ENCODE measurements at places on chromosomes 2 and 18. TPM values are rescaled to one million over a fixed set of nuclear protein-coding genes. Genes with fewer than 3 reads are reported as not detected.

Gene SERPINB7
- 0.68 TPM for polyA plus RNA-seq

Gene FKBP7
- polyA plus RNA-seq: 50.7 TPM

Gene ASXL3
- 5.8 TPM for polyA plus RNA-seq

Gene UGT1A1
- 0.20 TPM for polyA plus RNA-seq

Gene RESP18
- not detected for polyA plus RNA-seq

Gene CUL3
- polyA plus RNA-seq: 113 TPM

Gene PKDCC
- 433 TPM for polyA plus RNA-seq

Gene SLC9A2
- 8.2 TPM for polyA plus RNA-seq

Gene LHCGR
- polyA plus RNA-seq: 0.64 TPM

- no peak for DNase-seq
Measured at GRCh38 chr2:159140070-159140769, 146.3 kb downstream of the WDSUB1 start.

DNA sequence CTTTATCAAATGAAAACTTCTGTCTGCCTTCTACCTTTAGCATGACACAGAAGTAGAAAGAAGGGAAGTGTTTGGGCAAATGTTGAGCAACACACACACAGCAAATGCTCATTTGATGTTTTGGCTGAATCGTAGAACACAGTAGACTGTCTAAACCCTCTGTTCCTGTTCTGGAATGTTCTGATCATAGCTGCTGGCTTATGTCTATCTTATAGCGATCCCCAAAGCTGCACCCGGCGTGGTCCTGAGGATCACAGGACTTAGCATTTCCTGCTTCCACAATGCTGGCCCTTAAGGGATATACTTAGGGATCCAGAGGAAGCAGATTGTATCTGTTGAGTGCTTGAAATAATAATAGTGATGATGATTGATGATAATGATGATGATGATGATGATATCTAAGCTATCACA is 15.2 kb downstream of the GNLY start:
- DNase-seq: no peak

DNA sequence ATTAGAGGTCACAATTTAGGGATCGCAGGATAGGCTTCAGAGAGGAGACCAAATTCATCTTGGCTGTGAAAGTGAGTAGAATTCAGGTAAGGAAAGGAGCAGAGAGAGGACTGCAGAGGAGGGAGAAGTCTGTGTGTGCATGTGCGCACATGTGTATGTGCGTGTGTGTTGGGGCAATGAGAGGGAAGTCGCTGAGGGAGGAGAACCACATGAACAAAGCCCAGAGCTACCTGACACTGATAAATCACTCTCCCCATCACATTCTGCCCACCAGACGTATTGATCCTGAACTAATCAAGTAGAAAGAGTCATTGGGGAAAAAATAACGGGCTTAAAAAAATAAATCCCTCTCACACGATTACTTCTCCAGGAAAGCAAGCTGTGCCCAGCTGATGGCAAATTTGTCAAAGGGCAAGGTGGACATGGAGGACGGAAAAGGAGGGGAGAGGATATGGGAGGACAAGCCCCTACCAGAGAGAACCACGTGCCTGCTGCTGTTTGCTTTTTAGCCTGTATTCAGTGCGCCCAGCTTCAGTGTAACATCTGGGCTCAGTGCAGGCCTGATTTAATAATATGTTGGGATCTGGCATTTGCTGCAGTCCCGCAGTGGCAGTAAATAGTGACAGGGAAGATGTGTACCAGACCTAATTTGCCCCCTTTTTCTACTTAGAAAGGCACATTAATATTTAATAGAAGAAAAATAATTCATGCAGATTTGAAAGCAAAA is 307.5 kb downstream of the C1D start:
- no peak for DNase-seq

DNA sequence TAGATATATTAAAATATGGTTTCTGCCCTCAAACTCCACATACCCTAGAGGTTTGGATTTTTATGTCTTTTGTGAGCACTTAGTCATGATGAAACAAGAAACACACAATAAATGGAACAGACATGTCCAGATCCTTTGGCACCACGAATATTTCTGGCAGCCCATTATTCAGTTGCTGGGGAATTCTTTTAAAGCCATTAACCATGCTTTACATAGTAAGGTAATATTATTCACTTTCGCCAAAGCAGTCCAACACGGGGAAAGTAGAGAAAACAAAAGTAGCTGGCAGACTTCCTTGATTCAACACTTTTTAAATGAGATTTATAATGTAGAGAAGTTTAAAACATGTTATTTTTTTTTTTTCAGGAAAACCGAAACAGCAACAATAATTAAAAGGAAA is 235.4 kb downstream of the PIEZO2 start:
- no peak for DNase-seq

DNA sequence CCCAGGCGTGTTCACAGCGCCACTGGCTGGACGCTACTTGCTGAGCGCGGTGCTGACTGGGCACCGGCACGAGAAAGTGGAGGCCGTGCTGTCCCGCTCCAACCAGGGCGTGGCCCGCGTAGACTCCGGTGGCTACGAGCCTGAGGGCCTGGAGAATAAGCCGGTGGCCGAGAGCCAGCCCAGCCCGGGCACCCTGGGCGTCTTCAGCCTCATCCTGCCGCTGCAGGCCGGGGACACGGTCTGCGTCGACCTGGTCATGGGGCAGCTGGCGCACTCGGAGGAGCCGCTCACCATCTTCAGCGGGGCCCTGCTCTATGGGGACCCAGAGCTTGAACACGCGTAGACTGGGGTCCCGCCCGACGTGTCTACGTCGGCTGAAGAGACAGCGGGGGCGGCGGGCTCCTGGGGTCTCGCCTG is 891 bp upstream of the KHK start:
- DNase-seq: no peak

GRCh38 chr2:172996387-172996961 is 79.2 kb upstream of the MAP3K20 start:
- no peak for DNase-seq

GRCh38 chr2:86443631-86444350 is 2.6 kb downstream of the KDM3A start:
- DNase-seq: no peak

DNA sequence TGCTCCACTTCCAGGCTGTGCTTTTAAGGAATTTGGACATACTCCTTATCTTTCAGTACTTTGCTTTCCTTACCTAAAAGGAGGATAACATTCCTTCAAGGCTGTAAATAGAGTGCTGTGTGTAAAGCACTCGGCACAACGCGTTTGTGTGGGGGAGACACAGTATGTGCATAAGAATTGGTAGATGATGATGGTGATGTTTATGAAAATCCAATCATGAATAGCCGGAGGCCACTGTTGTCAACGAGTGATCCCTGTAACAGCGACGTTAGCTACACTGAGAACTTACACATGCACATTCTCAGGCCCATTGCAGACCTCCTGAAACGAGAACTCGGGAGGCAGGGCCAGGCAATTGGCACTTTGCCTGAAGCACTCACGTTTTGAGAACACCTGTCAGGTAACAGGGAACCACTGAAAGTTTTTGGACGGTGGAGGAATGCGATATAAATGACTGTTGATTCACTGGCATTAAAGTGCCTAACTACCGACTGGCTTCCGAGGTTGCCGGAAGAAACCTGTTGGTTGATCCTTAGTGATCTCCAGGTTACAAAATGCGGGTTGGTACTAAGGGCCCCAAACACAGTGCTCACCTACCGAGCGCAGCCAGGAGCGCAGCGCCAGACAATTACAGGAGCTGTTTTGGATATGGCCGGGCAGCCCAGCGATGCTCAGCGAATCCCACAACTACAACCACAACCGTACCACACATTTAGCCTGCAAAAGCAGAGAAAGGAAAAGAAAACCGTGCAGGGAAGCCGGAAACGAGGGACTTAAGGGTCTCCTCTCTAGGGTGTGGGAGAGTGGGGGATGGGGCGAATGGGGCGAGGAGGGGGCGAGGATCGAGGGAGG is 1.0 kb upstream of the MAP4K4 start:
- peak; percentile 23 for DNase-seq

DNA sequence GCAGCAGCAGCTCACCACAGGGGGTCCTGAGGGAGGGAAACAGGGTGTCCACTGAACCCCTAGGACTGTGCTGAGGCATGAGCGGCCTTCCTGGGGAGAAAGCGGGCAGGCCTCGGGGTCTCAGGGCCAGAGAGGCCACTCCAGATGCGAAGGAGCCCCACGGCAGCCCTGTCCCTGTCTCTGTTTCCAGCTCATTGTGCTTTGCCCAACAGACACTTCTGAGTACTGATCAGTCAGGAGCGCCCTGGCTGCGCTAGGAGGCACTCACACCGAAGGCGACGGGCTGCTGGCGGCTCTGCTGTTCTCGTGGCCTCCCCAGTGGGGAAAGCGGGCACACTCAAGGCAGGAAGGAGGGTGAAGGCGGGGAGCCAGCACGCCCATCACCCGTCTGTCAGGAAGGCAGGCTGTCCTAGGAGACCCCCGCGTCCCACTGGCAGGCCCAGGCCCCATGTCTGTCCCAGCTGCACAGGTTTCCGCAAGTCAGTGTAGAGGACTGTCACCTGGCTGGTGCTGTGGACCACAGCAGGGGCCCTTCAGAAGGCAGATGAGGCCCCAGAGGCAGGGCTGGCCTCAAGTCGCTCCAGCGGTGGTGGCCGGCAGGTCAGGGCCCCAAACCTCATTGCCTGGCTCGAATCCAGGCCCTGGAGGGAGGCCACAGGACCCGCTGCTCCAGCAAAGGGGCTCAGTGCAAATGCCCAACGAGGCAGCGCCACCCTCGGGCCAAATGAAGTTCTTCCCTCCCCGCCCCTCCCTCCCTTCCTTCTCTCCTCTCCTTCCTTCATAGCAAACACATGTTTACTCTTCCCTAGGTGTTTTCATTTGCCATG is 6.8 kb downstream of the ESPNL start:
- no peak for DNase-seq

DNA sequence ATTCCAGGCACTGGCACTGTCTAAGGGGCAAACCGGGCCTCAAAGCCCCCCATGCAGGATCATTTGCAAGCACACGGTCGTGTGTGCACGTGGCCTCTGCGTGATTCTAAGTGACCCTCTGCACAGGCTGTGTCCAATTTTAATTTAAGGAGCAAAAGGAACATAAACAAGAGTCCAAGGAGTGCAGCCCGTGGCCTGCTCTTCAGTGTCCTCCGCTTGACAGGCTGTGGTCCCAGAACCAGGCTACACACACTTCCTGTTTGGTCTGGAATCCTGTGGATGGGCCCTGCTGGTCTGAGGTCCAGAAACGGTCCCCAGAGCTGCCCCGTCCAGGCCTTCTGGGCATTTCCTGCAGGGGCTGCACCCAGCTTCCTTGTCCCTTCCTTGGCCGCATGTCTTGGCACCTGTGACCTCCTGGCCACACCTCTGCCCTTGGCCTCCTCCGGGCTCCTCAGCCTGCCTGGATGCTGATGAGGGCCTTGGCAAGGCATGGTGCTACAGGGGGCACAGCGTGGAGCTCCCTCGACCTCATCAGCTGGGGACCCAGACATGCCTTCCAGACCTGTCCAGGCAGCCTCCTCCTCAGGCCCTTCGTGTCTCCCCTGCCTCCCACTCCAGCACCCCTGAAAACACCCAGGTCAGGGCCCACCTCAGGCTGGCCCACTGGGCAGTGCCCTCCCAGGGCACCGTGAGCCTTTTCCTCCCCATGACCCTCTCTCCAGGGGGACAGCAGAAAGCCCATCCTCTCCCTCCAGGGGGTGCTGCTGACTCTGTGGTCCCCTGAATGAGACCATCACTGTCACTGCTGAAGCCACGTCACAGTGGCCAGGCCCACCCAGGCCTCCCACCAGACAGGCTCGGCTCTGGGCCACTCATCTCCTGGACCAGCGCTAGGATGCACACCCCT is 136.4 kb upstream of the GPC1 start:
- DNase-seq: no peak

DNA sequence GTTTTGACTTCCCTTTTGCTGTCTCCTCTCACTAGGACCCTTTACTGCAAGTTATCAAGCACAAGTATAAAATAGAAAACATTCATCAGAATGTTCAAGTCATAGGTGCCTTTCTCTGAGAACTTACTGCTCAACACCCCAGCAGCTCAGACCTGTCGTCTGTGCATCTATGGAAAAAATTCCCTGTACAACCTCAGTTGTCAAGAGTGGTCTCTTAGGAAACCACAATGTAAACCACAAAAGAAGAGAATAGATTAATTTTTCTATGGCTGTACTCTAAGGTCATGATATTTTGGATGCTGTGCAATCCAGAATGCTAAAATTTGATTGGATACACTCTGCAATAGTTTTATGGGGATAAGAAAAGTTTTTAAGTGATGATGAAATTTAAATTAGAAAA is 84.1 kb downstream of the RBMS1 start:
- DNase-seq: no peak

GRCh38 chr18:55337908-55338521 is 250.0 kb downstream of the TCF4 start:
- DNase-seq: no peak

- DNase-seq: no peak
Measured at GRCh38 chr2:60586081-60586480, 32.6 kb upstream of the BCL11A start.

DNA sequence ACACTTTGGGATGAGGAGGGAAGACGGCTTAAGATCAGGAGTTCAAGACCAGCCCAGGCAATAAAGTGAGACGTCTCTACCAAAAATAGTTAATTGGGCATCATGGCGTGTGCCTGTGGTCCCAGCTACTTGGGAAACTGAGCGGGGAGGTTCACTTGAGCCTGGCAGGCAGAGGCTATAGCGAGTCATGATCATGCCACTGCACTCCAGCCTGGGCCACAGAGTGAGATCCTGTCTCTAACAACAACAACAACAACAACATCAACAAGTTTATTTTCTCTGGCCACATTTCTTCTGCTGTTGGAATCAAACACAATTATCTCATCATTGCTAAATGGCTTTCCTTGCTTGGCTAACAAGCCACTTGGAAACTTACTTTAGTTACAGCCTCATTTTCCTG is 13.4 kb downstream of the NIFK start:
- no peak for DNase-seq

DNA sequence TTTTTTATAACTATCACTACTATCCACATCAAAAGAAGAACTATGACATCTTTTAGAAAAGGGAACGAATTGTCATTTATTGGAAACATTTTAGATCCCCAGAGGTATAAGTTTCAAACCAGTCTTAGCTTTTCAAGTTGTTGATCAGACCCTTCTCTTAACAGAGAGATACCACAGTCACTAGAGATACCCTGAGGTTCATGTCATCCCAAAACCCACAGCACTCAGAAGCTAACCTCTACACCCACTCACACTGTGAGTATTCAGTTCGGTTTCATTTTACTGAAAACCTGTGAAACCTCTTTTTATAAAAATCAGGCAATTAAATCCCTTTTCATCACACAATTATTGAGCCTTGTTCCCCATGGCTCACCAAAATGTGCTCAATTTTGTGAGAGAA is 156.2 kb downstream of the DTNA start:
- DNase-seq: no peak

GRCh38 chr2:219522111-219523030 is 8.1 kb downstream of the ASIC4 start:
- no peak for DNase-seq

- no peak for DNase-seq
Measured at GRCh38 chr2:206160125-206160806, 571 bp downstream of the EEF1B2 start.

DNA sequence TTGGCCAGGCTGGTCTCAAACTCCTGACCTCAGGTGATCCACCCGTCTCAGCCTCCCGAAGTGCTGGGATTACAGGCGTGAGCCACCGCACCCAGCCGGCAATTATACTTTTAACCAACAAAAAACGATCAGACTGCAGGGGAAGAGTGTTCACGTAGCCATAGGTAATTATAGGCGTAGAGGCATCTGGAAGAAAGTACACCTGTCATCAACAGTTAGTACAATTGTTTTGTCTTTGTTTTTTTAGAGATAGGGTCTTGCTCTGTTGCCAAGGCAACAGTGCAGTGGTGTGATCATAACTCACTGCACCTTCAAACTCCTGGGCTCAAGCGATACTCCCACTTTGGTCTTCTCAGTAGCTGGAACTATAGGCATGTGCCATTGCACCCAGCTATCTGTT is 20.0 kb downstream of the ST3GAL5 start:
- no peak for DNase-seq
